Mesendoderm (in vitro differentiated cells): ENCODE measurements at places on chromosomes 4 and X.

DNA sequence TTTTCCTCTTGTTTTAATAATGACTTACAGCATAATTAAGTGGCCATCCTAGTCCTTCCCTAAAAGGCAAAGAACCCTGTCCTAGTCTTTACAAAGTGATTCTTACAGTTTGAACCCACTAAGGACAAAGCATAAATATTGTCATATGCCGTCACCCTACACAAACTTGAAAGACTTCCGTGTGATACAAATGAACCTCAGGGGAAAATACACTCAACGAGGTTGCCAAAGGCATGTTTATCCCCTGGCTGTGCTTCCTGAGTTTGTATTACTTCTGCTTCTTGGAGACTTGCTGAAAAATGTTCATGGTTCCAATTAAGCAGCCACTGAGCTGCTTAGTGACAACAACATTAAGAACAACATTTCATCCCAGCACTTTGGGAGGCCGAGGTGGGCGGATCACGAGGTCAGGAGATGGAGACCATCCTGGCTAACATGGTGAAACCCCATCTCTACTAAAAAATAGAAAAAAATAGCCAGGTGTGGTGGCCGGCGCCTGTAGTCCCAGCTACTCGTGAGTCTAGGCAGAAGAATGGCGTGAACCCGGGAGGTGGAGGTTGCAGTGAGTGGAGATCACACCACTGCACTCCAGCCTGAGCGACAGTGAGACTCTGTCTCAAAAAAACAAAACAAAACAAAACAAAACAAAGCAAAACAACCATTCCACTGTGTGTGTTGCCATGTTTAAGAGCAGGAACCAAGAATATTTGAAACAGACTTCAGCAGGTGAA, 16.2 kb downstream of the RASSF6 start:
- no peak for DNase-seq

DNA sequence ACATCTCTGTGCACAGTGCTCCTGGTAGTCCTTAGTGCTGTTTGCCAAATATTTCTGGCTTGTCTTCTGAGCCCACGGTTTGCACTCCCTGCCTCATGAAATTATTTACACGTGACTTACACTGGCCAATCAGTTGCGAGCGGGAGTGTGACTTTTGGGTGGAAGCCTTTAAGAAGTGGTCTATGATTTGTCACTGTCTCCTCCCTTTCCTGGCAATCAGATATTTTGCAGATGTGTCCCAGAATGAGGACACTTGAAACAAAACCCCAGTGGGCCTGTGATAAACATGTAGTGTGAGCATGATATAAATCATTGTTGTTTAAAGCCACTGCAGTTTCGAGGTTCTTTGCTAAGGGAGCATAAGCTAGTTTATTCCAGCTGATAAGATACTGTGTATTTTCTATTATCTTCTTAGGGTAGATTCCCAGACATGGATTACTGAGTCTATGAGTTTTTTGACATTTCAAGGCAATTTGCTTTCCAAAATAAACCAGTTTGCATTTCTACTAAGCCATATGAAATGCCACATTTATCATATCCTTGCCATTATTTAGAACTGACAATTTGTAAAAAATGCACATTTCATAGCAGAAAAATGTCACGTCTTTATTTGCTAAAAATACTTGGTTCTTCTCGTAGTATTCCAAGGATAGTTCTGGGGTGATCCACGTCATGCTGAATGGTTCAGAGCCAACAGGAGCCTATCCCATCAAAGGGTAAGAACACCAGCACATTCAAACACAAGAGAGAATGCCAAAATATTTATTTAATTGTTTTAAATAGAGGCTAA, 12.0 kb downstream of the BST1 start:
- DNase-seq = no peak

DNA sequence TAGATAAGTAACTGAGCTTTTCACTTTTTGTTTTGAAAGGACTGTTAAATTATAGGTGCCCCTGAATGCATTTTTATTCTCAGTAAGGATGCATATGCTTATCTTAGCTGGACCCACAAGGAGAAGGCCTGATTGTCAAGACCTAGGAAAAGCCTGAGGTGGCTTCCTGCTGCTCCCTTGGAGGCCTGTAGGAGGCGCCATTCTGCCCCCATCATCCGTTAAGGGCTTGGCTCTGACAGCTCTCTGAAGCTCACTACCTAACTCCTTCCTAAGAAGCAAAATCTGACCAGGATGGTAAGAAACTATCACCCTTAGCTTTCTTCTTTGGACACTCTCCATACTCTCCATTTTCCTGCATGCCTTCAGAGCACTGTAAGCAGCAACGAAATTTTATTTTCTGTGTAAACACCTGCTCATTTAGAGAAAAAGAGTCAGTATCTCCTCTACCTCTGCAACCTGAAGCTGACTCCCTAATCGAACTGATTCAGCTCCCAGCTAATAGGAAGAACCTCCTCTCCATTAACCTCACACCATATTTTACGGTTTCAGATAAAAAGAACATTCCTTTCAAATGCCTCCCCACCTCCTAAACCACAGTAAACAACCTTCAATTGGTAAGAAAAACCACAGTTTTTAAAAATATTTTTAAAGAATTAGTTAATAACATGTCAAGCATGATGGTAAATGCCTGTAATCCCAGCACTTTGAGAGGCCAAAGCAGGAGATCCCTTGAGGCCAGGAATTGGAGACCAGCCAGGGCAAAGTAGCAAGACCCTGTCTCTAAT, 73.4 kb upstream of the EDNRA start:
- peak; percentile 53 for DNase-seq

DNA sequence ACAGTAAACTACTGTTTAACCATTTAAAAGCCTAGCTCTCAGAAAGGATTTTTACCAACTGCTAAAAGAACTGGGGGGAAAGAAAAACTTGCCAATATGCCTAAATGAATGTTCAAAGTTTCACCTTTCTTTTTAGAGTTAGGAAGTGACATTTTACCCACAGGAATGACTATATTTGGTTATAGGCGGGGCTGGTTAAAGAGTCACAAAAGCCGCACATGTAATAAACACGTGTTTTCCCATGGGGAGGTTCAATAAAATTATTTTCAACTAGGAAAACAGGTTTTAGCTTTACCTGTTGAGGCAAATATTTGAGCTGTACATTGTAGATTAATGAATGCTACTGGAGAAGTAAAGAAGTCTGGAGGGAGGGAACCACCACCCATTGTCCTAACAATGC, 41.6 kb upstream of the UGDH start:
- DNase-seq = no peak

GRCh38 chrX:125295337-125295736, 24.3 kb upstream of the TEX13C start:
- DNase-seq = no peak

GRCh38 chr4:6369924-6370645, 100.4 kb downstream of the WFS1 start:
- DNase-seq = peak; percentile 42

DNA sequence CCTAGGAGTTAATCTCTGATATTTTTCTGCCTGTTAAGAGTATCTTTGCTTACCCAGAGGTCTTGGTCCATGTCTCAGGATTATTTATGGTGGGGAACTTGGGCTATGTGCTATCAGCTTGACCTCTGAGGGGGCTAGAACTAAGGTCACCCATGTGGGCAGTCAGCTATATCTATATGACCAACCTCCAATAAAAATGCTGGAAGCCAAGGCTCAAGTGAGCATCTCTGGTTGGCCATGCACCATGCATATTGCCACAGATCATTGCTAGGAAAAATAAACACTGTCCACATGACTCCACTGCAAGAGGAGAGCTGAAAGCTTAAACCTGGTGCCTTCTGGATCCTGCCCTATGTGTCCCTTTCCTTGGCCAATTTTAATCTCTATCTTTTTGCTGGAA, 196.5 kb upstream of the SLC7A11 start:
- DNase-seq = no peak

DNA sequence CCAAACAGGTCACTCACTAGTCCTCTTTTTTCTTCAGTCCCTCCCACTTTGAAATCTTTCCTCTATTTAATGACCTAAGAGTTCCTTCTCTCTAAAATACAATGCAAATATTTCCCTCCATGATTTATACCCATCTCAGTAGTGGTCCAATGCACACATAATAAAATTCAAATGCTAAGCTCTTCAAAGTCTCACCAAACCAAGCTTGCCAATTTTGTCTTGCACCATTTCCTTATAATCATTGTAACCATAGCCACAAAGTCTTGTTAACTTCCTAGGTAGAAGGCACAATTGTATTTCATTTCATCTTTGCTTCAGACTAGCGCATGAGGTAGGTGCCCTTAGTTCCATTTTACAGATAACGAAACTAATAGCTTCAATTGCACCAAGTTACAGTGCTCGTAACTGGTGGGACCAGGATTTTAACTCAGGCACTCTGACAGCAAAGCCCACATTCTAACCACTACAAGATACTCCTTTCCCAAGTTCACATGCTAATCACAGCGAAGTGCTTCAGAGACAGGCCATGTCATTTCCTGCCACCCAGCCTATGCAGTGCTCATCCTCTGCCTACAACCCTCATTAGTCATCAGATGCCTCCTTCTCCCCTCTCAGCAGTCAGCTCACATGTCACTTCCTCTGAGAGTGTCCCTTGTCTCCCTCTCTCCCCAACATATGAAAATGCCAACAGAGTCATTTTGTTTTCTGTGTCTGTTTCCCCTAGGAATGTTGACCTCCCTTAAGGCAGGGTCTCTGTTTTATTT, 66.9 kb upstream of the PPARGC1A start:
- peak; percentile 69 for DNase-seq

GRCh38 chr4:40987151-40987550, 227.2 kb downstream of the APBB2 start:
- no peak for DNase-seq

DNA sequence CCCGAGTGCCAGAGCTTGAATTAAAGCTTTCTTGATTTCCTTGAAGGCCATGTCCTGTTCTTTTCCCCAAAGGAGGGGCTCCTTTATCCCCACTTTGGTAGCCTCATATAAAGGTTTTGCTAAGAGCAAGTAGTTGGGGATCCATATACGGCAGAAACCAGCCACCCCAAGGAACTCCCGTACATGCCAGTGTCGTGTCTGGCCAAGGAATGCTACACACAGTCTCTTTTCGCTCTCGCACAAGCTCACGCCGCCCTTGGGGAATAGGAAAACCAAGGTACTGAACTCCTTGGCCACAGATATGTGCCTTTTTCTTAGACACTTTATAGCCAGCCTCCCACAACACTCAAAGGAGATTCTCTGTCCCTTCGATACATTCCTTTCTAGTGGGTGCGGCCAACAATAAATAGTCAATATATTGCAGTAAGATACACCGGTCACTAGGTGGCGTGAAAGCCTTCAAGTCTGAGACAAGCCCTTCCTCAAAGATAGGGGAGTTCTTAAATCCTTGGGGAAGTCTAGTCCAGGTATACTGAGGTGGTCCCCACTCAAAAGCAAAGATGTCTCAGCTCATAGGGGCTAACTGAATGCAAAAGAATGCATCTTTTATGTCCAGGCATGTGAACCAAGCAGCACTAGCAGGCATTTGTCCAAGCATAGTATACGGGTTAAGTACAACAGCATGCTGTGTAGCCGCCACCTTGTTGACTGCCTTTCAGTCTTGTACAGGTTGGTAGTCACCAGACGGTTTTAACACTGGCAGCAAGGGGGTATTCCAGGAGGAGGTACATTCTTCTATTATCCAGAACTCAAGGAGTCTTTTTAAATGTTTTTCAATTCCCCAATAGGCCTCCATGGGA, 57.8 kb upstream of the XAGE1B start:
- DNase-seq = peak; percentile 61

DNA sequence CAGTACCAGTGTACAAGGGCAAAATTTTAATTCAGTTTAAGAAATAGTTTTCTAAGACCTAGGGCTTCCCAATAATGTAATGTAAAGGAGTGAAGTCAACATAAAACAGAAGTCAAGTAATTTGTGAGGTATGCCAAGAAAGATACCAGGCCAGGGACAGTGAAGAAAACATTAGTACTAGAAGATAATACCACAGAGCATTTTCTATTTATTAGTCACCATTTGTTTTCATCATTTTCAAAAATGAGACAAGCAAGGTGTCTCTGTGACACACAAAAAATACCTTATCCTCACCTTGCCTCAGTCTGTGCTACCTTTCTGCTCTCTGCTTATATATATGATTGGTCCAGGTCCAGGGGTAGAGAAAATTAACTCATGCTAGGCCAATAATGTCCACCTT, 46.8 kb downstream of the VEGFC start:
- no peak for DNase-seq

- no peak for DNase-seq
Observed at GRCh38 chr4:166257891-166258290, 384.9 kb downstream of the TLL1 start.

GRCh38 chrX:153782313-153782712, 1.5 kb downstream of the SRPK3 start:
- peak; percentile 23 for DNase-seq

DNA sequence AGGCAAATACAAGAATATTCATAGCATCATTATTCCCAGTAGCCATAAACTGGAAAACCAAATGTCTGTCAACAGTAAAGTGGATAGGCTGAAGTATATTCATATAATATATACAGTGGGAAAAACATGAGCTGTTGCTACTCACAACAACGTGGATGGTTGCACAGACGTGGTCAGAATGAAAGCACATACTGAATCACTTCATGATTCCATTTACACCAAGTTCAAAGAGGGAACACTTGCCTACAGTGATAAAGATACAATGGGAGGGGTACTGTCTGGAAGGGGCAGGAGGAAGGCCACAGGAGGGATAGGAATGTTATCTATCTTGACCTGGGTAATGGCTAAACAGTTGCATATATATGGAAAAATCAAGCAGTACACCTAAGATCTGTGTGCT, 25.3 kb downstream of the APBB2 start:
- DNase-seq = no peak

GRCh38 chrX:132009350-132009749, 13.8 kb upstream of the STK26 start:
- no peak for DNase-seq
